Stimulated activated naive CD8-positive, alpha-beta T cell treated with anti-CD3 and anti-CD28 coated beads, Interleukin-15, amount 100 ng/mL, for 72 hours (primary cell): ENCODE measurements at places on chromosomes 12 and 14.

DNA sequence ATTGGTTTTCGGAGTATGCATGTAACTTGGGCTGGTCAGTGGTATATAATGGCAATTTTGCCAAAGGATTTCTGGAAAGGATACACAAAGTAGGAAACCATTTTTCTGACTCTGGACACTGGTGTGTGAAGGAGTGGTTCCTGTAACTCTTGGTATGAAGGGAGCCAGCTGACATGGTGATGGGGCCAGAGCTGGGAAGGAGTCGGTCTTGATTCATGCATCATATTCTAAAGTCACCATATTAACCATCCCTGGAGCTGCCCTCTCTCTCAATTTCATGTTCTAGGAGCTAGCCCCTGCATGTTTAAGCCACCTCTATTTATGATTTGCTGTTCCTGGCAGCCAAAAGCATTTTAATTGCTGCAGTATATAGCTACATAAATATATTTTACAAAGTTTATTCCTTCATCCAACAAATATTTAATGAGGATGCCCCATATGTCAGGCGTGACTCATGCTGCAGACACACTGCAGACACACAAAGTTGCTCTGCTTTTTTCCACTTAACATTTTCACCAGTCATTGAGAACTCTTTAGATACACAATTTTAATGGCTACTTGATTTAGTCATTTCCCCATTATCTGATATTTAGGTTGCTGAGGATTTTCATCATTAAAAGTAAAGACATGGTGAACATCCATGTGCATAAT, 78.7 kb upstream of the PSMC1 start:
- DNase-seq = no peak

- DNase-seq = no peak
Observed at GRCh38 chr14:102819747-102820330, 42.6 kb downstream of the TRAF3 start.

- no peak for DNase-seq
Observed at GRCh38 chr14:96502621-96503305, 581 bp downstream of the PAPOLA start.

DNA sequence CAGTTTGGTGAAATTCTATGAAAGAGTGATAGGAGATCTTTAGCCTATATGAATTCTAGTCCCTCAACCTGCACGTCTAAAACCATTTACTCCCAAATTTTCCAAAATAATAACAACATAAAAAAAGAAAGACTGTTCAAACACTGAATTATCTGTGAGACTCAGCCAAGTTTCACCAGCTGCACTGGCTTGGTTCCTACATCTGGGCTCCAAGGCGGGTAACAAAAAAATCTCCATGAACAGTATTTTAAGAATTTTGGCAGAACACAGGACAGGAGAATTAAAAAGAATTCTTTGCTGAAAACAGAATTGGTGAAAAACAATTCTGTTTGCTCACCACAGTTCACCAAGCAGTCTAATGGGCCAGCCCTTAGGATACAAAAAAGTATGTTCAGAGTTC, 536.8 kb upstream of the ATP2B1 start:
- no peak for DNase-seq

DNA sequence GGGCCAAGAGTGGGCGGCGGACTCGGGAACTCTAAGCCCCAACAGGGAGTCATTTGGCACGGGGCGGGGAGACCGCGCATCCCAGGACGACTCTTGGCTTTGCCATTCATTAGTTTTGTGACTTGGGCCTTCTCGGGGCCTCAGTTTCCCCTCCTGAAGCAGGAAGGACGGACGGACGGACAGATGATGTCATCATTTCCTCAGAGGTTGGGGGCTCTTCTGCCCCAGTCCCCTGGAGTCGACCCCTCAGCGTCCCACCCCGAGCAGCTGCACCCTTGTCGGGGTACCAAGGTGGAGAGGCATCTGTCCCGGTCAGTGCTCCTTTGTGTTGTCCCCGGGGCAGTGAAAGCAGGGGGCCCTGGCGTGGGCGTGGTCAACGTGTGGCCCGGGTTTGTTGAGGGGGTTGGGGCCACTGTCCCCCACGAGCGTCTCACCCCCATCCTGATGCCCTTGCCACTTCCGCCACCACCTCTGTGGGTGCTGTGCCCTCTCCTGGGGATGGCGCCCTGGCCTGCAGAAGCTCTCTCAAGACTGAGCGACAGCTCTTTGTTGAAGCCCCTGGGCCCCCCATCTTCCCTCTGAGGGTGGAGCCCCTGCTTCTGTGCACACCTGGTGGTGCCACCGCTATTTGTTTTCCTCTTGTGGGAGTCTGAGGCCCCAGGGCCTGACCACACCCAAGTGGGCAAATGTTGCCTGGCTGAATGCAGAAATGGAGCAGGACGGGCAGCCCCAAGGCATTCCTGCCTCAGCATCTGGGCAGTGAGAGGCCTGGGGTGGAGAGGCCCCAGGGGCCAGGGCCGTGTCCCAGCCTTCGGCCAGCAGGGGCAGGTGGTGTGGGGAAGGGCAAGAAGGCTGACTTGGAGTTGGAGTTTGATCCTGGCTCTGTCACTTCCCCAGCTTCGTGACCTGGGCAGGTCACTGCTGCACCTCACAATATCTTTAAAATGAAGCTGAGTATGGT, 896 bp downstream of the HHIPL1 start:
- no peak for DNase-seq

- DNase-seq = no peak
Observed at GRCh38 chr14:99229654-99230207, 42.3 kb downstream of the BCL11B start.

DNA sequence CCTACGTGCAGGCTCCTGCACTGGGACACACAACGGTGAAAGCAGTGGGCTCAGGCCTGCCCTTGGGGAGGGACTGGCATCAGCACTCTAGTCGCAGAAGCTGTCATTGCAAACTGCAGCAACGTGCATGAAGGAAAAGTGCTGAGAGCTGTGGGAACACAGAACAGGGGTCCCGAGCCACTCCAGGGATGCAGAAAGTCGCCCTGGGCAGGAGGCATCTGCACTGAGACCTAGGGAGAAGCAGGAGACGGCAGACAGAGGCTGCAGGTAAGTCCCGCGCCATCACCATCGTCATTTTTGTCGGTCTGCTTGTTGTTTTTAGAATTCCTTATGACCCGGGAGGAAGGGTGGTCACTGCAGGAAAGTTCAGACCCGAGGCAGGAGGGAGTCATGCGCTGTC, 21.6 kb upstream of the RIMBP2 start:
- DNase-seq = no peak

- DNase-seq = no peak
Observed at GRCh38 chr12:7758766-7759140, 6.3 kb upstream of the NANOGNB start.

- no peak for DNase-seq
Observed at GRCh38 chr14:57981817-57982560, 116.1 kb upstream of the SLC35F4 start.

DNA sequence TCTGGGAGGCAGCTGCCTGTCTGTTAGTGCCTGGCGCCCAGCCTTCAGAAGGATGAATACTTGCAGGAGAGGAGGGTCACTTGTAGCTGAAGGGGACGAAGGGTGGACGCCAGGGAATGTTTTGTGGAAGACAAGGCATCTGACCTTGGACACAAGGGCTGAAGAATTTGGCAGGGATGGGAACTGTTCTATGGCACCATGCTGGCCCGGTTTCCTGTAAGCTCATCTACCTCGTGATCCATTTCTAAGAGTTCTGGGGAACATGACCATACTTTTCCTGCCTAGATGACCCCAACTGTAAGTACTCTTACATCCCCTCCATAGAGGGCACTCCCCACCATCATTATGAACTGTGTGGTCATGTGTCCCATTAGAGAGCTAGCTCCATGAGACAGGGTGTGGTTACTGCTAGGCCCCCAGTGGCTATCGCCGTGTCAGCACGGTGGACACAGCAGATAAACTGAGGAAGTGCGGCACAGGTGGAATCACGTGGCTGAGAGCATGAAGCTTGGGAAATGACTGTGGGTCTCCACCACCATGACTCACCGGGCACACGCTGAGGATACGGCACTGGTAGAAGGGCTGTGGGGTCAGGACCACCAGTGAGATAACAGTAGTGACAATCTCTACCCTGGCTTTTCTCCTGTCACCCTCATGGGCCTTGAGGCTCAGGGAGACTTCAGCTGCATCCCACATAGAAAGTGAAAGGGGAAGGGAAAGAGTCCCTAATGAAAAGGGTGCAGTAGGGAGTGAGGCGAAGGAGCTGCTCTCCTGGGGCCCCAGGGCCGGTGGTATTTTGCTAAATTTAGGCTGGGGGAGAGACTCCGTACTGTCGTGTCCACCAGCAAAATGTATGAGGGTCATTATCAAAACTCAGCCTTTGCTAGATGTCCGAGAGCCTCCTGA, 252.6 kb downstream of the FOXN3 start:
- DNase-seq = no peak

GRCh38 chr14:46136456-46136855, 515.1 kb downstream of the RPL10L start:
- DNase-seq = no peak

GRCh38 chr12:129363041-129363440, 509.8 kb downstream of the GLT1D1 start:
- no peak for DNase-seq

DNA sequence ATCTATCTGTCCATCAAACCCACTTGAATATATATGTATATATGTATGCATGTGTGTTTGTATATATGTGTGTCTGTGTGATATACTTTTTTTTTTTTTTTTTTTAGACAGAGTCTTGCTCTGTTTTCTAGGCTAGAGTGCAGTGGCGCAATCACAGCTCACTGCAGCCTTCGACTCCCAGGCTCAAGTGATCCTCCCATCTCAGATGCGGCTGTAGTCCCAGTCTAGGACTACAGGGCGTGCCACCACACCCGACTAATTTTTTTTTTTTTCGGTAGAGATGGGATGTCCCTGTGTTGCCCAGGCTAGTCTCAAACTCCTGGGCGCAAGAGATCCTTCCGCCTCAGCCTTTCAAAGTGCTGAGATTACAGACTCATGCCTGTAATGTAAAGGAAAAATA, 13.0 kb upstream of the APOBEC1 start:
- no peak for DNase-seq

DNA sequence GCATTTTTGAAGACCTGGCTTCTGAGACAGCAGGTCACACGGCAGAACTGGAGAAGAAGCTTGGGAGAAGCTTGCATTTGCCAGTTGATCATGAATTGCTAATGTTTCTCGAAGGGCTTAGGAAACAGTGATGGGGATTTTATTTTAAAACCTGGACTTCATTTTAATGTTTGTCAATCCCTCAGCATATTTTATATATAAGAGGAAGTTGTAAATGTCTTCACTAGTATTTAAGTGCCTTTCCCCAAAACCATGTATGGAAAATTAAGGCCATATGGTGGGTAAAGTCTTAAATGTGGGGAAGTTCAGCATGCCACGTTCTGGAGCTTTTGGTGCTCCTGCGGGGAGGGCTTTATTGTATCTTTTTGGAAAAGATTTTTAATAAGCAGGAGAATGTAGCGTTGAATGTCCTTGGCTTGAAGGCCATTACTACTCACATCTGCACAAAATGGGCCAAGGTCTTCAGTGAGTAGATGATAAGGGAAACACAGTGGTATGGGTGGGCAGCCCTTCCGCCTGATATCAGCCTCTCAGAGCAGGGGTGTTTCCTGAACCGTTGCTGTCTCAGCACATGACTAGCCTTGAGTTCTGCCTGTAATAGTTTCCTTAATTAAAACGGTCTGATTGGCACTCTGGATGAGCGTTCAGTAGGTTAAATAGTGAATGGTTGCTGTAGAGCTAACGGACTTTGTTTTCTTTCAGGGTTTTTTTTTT, 511.4 kb downstream of the PCNX1 start:
- DNase-seq = no peak

- no peak for DNase-seq
Observed at GRCh38 chr12:75558287-75558686, 46.9 kb upstream of the KRR1 start.

GRCh38 chr14:85276979-85277228, 253.0 kb upstream of the FLRT2 start:
- DNase-seq = no peak

DNA sequence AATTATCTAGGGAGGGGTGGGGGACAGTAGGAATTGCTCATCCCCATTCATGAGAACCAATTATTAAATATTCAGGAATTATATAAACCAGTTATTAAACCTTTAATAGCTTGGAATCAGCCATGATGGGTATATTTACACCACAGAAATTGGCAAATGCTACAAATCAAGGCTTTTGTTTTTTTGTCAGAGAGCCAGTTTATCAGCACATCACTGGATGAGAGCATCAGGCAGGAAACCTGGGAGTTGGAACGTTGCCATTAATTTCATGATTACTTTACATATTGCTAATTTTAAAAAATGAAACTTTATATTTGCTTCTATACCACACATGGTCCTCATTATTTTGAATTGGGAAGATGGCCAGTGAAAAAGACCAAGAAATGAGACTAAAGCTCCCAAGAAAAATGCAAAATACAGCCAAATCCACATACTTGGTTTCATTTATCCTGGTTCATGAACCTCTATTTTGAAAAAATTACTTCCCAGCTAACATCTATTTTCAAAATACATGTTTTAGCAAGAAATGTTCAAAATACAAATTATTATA, 48.4 kb downstream of the ATL1 start:
- DNase-seq = no peak

GRCh38 chr12:105671720-105672119, 341.2 kb downstream of the C12orf75 start:
- DNase-seq = no peak

GRCh38 chr12:109710747-109711595, 2.7 kb upstream of the FAM222A start:
- DNase-seq = no peak

DNA sequence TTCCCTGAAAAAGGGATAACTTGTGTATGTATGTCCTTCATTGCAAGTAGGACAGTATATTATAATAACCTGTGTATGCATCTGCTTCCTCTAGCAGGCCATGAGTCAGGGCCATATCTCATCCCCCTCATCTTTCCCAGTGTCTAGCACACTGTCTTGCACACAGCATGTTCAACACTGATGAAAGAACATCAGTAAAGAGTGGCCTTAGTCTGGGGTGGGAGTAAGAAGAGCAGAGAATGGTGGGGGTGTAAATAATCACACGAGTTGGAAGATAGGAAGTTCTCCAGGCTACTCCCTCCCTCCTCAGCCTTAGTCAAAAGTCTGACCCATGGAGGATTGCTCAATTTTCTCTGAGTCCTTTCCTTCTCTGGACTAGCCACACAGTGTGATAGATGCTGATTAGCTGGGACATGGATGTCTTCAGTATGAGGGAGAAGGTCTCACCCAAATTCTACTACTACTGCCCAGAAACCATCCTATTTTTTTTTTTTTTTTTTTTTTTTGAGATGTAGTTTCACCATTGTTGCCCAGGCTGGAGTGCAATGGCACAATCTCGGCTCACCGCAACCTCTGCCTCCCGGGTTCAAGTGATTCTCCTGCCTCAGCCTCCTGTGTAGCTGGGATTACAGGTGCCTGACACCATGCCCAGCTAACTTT, 14.6 kb upstream of the SP1 start:
- DNase-seq = no peak

GRCh38 chr14:24051176-24051788, 527 bp upstream of the CARMIL3 start:
- no peak for DNase-seq

DNA sequence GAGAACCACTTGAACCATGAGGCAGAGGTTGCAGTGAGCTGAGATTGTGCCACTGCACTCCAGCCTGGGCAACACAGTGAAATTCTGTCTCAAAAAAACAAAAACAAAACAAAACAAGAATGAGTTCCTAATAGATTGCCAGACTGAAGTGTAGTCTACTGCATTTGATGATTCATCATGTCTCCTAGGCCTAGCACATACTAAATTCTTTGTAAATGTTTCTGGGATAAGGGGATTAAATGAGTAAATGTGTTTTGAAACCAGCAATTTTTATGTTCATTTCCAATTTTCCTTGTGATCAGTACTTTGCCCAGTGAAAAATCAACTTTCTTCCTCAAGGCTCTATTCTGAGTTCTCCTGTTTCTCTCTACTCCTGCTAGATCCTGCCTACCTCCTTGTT, 2.9 kb upstream of the DYRK2 start:
- DNase-seq = no peak

GRCh38 chr14:98187281-98187680, 1084.7 kb downstream of the BCL11B start:
- no peak for DNase-seq
